ENCODE measurements at places on chromosomes 1 and 21.

DNA sequence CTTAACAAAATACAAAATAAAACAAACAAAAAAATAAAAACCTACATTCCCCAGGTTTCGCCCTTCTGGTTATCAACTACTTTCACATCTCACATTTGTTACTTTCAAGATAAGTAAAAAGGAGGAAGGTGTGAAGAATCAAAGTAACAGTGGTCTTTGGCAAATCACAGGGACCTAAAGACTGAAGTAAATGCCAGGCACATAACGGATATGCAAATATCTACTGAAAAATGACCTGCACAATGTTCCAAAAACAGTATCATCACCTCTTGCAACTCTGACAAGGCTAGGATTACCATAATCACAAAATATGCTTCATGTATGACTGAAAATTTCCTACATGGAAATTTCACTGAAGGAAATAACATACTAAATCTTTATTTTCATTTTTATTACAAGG is 29.3 kb downstream of the COP1 start:
- no peak overlapping the region for H3K4me3 ChIP-seq
- H3K27ac ChIP-seq = no peak overlapping the region
- H3K4me1 ChIP-seq = peaks cover 4% of the 10 kb centered on the region
- H3K36me3 ChIP-seq = peaks cover 8% of the 10 kb centered on the region

GRCh38 chr1:60936163-60936562 is 146.2 kb upstream of the NFIA start:
- H3K36me3 ChIP-seq = no peaks in the 10 kb centered on the region
- no peak overlapping the region for H3K27ac ChIP-seq
- H3K27me3 ChIP-seq = no peaks in the 10 kb centered on the region
- no peak for DNase-seq

- H3K27ac ChIP-seq = no peak overlapping the region
- no peaks in the 10 kb centered on the region for H3K27me3 ChIP-seq
- no peak overlapping the region for H3K4me3 ChIP-seq
- H3K4me1 ChIP-seq = no peaks in the 10 kb centered on the region
- DNase-seq = no peak
- no peaks in the 10 kb centered on the region for H3K36me3 ChIP-seq
These were observed 261.1 kb downstream of the SIPA1L2 start for GRCh38 chr1:232368821-232369321.

DNA sequence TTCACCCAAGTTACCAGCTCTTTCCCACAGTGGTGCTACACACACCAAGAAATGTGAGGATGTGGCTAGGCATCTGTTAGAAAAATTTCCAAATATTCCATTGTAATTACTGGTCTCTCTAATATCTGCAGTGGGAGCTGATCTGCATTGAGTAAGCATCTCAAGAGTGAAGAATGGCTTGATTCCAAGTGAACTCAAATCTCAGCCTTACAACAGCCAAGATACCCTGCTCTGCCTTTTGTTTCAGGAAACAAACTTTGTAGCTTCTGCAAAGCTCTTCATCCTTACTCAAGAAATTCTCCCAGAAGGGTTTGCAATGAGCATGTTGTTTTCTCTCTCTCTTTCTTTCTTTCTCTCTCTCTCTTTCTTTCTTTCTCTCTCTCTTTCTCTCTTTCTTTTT is 181.1 kb downstream of the FCRL5 start:
- no peak for DNase-seq
- no peaks in the 10 kb centered on the region for H3K27me3 ChIP-seq
- H3K27ac ChIP-seq = no peak overlapping the region
- H3K4me1 ChIP-seq = no peaks in the 10 kb centered on the region
- H3K4me3 ChIP-seq = no peak overlapping the region

- no peaks in the 10 kb centered on the region for H3K27me3 ChIP-seq
- H3K36me3 ChIP-seq = no peaks in the 10 kb centered on the region
- DNase-seq = no peak
- H3K4me3 ChIP-seq = no peak overlapping the region
- peaks cover 4% of the 10 kb centered on the region for H3K4me1 ChIP-seq
These were observed 44.4 kb upstream of the TTC34 start for GRCh38 chr1:2845869-2846268.

GRCh38 chr1:3454811-3455618 is 550 bp downstream of the ARHGEF16 start:
- H3K27ac ChIP-seq = no peak overlapping the region
- no peak for DNase-seq

GRCh38 chr21:35833991-35834390 is 226.3 kb downstream of the SETD4 start:
- no peaks in the 10 kb centered on the region for H3K27me3 ChIP-seq
- H3K4me1 ChIP-seq = no peaks in the 10 kb centered on the region
- DNase-seq = no peak
- no peaks in the 10 kb centered on the region for H3K36me3 ChIP-seq

- no peak overlapping the region for H3K4me3 ChIP-seq
- no peak for DNase-seq
- H3K4me1 ChIP-seq = no peaks in the 10 kb centered on the region
- H3K27ac ChIP-seq = no peak overlapping the region
- no peaks in the 10 kb centered on the region for H3K27me3 ChIP-seq
These were observed 46.2 kb upstream of the SLC44A3 start for GRCh38 chr1:94773931-94774422.

DNA sequence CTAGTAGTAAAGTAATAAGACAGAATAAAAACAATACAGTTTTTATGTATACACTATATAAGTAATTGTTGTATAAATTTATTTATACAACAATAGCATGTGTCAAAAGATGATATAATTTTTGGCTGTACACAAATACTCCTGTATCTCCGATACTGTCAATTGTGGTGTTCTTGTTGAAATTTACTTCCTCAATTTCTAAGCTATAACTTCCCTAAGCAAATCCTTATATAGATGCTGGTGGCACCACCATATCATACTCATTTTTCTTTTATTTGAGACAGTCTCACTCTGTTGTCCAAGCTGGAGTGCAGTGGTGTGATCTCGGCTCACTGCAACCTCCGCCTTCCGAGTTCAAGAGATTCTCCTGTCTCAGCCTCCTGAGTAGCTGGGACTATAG is 141.0 kb upstream of the HP1BP3 start:
- H3K4me1 ChIP-seq = peaks cover 3% of the 10 kb centered on the region
- no peak for DNase-seq
- no peak overlapping the region for H3K27ac ChIP-seq
- no peaks in the 10 kb centered on the region for H3K27me3 ChIP-seq

- H3K27me3 ChIP-seq = no peaks in the 10 kb centered on the region
- no peaks in the 10 kb centered on the region for H3K4me1 ChIP-seq
- H3K36me3 ChIP-seq = no peaks in the 10 kb centered on the region
These were observed 34.8 kb upstream of the GREM2 start for GRCh38 chr1:240646571-240647240.

- DNase-seq = no peak
- no peak overlapping the region for H3K4me3 ChIP-seq
- H3K36me3 ChIP-seq = peaks cover 15% of the 10 kb centered on the region
- peaks cover 35% of the 10 kb centered on the region for H3K4me1 ChIP-seq
- no peak overlapping the region for H3K27ac ChIP-seq
- H3K27me3 ChIP-seq = no peaks in the 10 kb centered on the region
These were observed 27.9 kb downstream of the PIK3C2B start for GRCh38 chr1:204466416-204467405.

DNA sequence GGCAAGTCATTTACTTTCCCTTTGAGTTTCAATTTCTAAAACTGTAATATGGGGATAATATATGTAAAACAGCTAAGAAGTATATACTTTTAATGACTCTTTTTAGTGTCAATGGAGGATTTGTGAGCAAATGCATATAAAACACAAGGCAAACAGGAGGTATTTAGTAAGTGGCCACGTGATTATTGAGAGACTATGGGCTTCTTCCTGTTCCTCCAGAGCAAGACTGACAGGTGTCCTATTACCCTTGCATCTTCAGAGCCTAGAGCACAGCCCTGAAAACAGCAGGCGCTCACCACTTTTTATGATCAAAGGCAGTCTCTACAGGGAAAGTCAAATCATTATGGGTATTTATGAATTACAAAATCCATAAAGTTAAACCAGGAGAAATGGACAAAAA is 941 bp upstream of the ROR1 start:
- peaks cover 18% of the 10 kb centered on the region for H3K27me3 ChIP-seq
- H3K4me3 ChIP-seq = no peak overlapping the region
- no peaks in the 10 kb centered on the region for H3K36me3 ChIP-seq

DNA sequence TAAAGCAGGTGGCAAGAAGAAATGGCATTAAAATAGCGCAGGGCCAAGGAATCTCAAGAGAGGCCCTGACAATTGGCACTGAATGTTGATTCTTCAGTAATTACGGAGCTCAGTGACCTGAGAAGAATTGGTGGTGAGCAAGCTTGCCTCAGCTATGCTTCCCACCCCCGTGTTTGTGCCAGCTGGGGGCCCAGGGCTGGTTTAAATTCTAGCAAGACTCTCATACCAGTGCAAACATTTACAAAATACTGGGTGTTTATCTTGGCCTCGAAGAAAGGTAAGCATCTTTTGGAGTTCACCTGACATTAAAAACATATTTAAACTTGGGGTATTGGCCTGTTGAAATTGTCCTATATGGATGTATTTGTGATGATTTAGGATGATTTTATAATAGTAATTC is 296.7 kb upstream of the USP25 start:
- no peaks in the 10 kb centered on the region for H3K36me3 ChIP-seq
- DNase-seq = no peak
- no peak overlapping the region for H3K27ac ChIP-seq
- no peaks in the 10 kb centered on the region for H3K4me1 ChIP-seq

GRCh38 chr1:117611894-117612483 is 6.1 kb downstream of the TENT5C start:
- no peak overlapping the region for H3K27ac ChIP-seq
- DNase-seq = no peak
- peaks cover 33% of the 10 kb centered on the region for H3K4me1 ChIP-seq
- H3K27me3 ChIP-seq = no peaks in the 10 kb centered on the region
- H3K4me3 ChIP-seq = no peak overlapping the region

- no peak overlapping the region for H3K4me3 ChIP-seq
- H3K27me3 ChIP-seq = no peaks in the 10 kb centered on the region
- peaks cover 58% of the 10 kb centered on the region for H3K4me1 ChIP-seq
These were observed 4.2 kb upstream of the IL19 start for GRCh38 chr1:206766251-206766856.

- H3K4me3 ChIP-seq = no peak within 1 kb of the TSS
- peak within 1 kb of the TSS; percentile 31 for H3K27ac ChIP-seq
- no peaks in the 10 kb centered on the region for H3K36me3 ChIP-seq
- no peak for DNase-seq
These were observed at the start of gene KRTAP12-4 for GRCh38 chr21:44654576-44655175. KRTAP12-4 (minus strand) TSS chr21:44654659; CDS start chr21:44654614, 45 bp downstream.

GRCh38 chr1:166738873-166739272 is 100.4 kb upstream of the POGK start:
- H3K4me1 ChIP-seq = no peaks in the 10 kb centered on the region
- DNase-seq = no peak
- no peak overlapping the region for H3K4me3 ChIP-seq
- H3K27me3 ChIP-seq = peaks cover 6% of the 10 kb centered on the region
- H3K27ac ChIP-seq = no peak overlapping the region
- H3K36me3 ChIP-seq = no peaks in the 10 kb centered on the region

DNA sequence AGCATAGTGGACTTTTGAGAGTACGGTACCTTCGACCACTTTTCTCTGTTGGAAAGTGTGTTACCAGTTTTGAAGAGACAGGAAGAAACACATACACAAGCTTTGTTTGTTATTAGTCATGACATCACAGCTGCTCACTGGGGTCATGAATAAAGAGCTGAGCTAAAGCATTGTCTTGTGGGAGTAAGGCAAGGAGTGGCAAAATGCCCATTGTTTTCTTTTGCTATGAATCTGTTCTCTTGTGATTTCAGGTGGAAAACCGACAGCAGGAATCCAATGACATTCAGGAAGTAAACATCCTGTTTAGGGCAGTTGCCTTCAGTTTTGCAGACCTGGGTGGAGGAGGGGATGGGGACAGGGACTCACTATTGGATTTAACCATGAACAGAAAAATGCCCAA is 66.2 kb downstream of the RGL1 start:
- H3K4me3 ChIP-seq = no peak overlapping the region
- no peaks in the 10 kb centered on the region for H3K27me3 ChIP-seq
- H3K36me3 ChIP-seq = no peaks in the 10 kb centered on the region
- DNase-seq = no peak
- no peaks in the 10 kb centered on the region for H3K4me1 ChIP-seq
- no peak overlapping the region for H3K27ac ChIP-seq

- no peak overlapping the region for H3K27ac ChIP-seq
- H3K4me1 ChIP-seq = peaks cover 5% of the 10 kb centered on the region
- H3K27me3 ChIP-seq = no peaks in the 10 kb centered on the region
- peaks cover 39% of the 10 kb centered on the region for H3K36me3 ChIP-seq
- DNase-seq = no peak
These were observed 13.3 kb downstream of the PMF1 start for GRCh38 chr1:156226116-156226538.

GRCh38 chr1:176786274-176786673 is 323.3 kb downstream of the PAPPA2 start:
- DNase-seq = no peak
- no peaks in the 10 kb centered on the region for H3K4me1 ChIP-seq
- no peaks in the 10 kb centered on the region for H3K36me3 ChIP-seq

DNA sequence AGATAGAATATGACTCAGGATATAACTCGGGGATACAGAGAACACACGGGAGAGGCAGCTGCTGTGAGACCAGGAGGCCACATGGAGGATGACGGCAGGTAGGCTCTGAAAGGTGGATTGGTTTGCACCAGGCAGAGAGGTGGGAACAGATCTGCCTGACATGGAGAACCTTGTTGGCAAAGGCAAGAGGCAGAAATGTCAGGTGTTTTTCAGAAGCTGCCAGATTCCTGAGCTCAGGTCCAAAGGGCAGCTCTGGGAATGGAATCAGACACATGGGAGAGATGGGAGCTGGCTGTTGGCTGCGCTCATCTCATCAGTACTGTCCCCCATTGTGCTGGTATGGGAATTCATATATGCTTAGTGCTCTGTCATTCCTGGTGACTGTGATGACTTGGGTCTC is 19.2 kb downstream of the SYT6 start:
- no peak for DNase-seq
- no peak overlapping the region for H3K4me3 ChIP-seq
- H3K4me1 ChIP-seq = no peaks in the 10 kb centered on the region
- H3K27ac ChIP-seq = no peak overlapping the region

DNA sequence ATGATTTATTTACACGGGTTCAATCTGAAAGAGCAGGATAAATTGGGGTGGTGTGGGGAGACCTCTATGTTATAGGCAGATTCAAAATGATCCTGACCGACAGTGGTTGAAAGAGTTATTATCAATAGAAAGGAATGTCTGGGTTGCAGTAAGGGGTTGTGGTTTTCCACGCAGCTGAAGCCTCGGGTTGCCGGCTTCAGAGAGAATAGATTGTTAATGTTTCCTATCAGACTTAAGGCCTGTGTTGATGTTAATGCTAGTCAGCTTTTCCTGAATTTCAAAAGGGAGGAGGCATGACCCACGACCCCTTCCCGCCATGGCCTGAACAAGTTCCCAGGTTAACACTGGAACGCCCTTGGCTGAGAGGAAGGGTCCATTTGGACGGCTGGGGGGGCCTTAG is 2.2 kb upstream of the UBE2J2 start:
- no peak overlapping the region for H3K27ac ChIP-seq
- DNase-seq = no peak
- H3K36me3 ChIP-seq = no peaks in the 10 kb centered on the region
- no peak overlapping the region for H3K4me3 ChIP-seq
- no peaks in the 10 kb centered on the region for H3K27me3 ChIP-seq

Data from effector memory CD4-positive, alpha-beta T cell (primary cell).